ENCODE measurements at places on chromosomes 1 and 21. TPM values are rescaled to one million over a fixed set of nuclear protein-coding genes. Genes with fewer than 3 reads are reported as not detected.

Gene TNFRSF18
- total RNA-seq = 0.51 TPM

DNA sequence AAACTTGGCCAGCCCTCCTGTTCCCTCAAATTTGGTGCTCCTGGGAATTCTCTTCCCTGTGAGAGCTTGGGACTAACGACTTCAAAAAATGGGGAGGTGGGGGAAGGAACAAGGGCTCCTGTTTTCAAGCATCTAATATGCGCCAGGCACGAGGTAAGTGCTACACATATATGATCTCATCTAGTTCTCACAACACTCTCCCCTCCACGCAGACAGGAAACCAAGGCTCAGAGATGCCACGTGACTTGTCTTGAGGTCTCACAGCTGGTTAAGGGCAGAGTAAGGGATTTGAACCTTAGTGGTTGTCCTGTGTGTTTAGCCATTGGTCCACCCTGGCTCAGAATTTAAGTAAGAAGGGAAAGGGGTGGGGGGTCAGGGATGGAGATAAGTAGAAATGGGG is 125.9 kb downstream of the DMRTB1 start:
- DNase-seq = peak; percentile 34

Gene CD1B
- total RNA-seq = not detected

GRCh38 chr1:241406421-241406820 is 49.4 kb upstream of the RGS7 start:
- DNase-seq = no peak

Gene IL10
- not detected for total RNA-seq

GRCh38 chr1:209057083-209057482 is 526.4 kb upstream of the CAMK1G start:
- DNase-seq = no peak

DNA sequence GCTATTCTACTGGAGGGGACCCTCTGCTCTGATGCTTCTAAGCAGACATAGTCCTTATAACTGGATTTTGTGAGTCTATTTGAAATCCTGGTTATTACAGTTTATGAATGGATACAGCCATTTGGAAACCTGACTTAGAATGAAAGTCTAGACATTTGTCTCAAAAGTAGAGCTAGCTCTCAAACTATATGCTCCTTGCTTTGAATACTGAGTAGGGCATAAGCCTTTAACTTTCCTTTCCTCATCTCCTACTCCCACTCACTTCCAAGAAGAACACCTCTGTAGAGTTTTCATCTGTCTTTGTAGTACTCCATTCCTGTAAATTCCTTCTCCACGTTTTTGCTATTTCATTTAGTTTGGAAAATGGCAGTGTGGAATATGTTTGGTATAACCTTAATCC is 9.0 kb upstream of the ARID1A start:
- no peak for DNase-seq

DNA sequence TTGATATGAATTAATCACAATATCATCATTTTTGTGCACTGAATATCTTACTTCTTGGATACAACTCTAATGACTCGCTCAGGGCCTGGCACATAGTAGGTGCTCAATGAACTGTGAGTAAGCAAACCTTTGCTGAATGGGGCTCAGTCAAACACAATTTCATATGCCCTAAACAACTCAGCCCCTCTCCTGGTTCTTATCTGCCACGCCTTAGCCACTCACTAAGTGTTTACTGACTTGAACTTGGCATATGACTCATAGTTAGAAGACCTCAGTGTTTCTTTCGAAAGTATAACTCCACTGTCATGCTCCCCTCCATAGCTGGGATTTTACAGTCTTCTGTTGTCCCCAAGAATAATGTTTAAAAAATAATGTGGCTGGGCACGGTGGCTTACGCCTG is 4.8 kb upstream of the IFNLR1 start:
- no peak for DNase-seq

Gene SPATA45
- not detected for total RNA-seq

DNA sequence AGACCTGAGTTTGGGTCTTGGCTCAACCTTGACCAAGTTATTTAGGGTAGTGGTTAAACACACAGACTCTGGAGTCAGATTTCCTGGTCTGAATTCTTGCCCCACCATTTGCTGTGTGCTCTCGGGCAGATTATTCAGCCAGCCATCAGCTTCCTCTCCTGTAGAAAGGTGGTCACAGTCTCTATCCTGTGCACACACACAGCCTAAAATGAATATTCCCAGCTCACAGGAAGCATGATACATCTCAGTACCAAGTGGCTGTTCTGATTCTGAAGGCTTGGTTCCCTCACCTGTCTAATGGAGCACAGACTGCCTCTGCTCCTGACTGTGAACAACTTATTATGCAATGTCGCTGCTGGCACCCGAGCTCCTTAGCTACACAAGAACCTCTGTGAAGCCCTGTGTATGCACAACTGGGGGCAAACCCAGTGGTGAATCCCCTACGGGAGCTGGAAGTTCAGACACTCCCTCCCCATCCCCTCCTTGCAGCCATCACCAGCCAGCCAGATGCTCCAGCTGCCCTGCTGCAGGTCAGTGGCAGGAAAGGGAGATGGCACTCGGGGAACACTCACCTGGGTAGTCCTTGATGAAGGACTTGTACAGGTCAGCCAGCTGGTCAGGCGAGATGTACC is 13.7 kb downstream of the ENO1 start:
- DNase-seq = no peak

Gene SLC35F3
- total RNA-seq = 0.25 TPM

GRCh38 chr1:204139088-204139487 is 12.8 kb downstream of the ETNK2 start:
- DNase-seq = no peak

- DNase-seq = no peak
Observed at GRCh38 chr21:34878940-34879339, 170.2 kb downstream of the RUNX1 start.

DNA sequence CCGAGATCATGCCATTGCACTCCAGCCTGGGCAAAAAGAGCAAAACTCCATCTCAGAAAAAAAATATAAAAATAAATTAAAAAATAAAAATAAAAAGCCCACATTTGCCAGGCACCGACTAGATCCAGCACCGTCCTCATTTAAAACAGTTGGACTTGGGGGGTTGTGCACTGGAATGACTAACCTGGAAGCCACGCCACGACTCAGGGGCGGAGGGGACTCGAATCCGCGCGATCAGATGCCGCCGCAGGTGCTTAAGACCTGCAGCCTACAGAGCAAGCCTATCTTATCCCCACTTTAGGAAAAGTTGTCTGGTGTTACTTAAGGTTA is 38.5 kb downstream of the ZBTB8OS start:
- DNase-seq = no peak

GRCh38 chr1:174258148-174258550 is 98.8 kb downstream of the RABGAP1L start:
- no peak for DNase-seq

DNA sequence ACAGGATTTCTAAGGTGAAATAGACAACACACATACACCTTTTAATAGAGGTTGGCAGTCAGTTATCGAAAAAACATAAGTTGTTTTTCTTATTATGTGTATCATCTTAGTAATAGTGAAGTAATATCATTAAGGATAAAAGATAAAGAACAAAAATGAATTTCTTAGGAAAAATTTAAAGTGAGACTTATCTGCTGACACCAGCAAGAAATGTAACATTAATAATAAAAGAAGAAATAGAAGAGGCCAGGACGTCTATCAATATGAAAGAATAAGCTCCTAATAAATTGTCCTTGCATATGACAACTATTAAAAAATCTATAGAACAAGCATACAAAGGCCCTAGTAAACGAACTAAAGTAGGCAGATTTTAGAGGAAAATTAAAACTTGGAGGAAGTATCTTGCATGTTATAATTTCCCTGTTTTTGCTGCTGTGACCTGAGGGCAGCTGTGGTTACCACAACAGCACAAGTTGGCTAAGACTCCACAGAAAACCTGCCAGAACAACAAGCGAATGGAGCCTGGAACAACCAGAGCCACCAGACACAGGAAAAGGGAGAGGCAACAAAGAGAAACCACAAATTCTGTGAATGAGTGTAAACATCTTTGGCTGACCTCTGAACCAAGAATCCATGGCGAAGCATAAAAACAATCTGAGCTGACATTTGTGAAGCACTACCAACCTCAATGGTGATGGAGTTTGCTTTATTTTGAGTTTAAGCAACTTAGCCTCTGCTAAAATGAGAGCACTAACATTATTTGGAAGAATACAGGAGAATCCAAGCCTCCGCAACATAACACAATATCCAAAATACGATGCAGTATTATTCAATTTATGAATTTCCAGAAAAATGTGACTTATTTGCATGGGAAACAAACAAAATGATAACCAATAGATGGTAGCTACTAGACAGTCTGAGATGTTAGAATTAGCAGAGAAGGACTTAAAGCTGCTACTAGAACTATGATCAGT is 207.5 kb downstream of the KCNT2 start:
- DNase-seq = no peak
